Ureter (tissue), 1 donor: ENCODE measurements at places on chromosomes 4 and X.

GRCh38 chrX:29110041-29110440 lies 522.8 kb downstream of the IL1RAPL1 start:
- no peak for DNase-seq

GRCh38 chr4:144647095-144647561 lies 1.2 kb downstream of the HHIP start:
- no peak for DNase-seq

GRCh38 chr4:139704915-139705485 lies 39.4 kb downstream of the MGST2 start:
- DNase-seq = no peak

DNA sequence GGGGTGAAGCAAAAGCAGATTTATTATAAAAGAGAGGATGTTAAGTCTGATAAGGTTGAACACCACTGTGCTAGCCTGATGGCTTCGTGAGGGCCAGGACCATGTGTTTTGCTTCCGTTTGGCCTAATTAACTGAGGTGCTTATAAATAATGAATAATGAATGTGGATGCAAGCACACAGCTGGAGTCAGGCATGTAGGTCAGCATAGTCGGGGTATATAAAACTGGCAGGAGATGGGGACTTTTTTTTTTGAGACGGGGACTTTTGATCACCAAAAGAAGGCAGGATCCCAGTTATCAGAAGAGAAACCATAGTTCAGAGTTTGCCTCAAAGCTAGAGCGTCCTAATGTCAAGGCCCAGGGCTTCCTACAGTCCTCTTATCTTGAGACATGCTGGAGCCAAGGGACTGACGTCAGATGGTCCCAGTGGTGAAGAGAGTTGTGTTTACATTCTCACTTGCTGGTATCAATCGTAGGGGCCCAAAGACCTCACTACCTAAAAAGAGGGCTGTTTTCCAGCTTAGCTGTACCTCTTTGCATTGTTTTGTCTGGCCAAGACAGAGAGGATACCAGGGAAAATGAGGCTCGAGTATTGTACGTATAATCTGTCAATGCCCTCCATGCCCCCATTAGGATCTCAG lies 50.4 kb downstream of the RTL9 start:
- no peak for DNase-seq

GRCh38 chr4:72933029-72933428 lies 136.5 kb downstream of the COX18 start:
- no peak for DNase-seq

- no peak for DNase-seq
Measured at GRCh38 chr4:13922459-13922858, 294.9 kb upstream of the BOD1L1 start.

DNA sequence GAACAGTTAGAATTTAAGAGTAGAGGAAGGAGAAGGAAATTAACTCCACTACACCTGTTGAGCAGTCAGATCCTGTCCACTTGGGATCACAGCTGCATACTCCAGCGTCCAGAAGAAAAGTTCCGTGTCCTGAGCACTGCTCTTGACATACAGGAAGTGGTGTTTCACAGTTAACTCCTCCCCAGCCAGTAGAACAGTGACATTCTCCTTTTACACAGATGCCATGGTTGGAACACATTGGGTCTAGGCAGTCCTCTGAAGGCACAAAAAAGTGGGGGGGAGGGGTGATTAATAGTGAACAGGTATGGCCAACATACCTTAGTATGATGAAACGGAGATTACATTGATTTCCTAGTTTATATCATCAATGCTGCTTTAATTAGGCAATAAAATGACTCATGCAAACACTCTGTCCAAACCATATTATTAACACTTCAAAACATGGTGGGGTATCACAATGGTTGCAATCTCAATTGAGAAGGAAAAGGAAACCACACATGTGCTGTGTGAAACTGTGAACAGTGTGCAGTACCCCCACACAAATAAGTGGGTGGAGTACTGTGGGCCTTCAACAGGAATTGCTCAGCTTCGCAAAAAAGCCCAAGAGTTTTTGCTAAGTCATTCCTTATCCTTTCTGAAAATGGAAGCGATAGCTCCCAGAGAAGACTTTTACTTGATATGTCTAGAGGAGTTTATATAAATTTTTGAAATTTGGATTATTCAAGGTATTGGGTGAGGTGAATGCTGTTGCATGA lies 295.6 kb downstream of the SH2D1A start:
- no peak for DNase-seq

- DNase-seq = no peak
Measured at GRCh38 chrX:45719751-45720501, 519.2 kb upstream of the DIPK2B start.

DNA sequence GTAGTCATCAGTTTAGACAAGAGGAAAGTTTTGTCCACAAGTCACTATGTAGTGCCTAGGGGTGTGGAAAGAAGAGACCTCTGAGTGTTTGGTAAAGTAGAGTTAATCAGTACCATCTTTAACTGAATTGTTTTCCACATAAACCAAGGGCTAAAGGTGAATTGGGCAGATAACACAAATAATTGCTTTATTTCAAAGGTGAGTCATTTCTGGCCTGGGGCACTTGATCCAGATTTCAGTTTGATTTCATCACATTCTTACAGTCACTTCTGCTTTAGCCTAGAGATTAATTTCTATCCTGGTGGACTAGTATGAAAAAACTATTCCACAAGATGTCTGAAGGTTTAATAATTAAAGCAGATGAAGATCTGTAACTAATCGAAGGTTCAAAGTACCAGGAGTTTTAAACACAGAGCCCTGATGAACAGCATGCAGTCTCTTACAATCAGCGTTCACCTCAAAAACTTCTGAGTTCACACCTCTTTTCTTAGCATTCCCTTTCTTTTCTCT lies 74.5 kb upstream of the BOD1L1 start:
- DNase-seq = no peak

- no peak for DNase-seq
Measured at GRCh38 chr4:16721613-16722291, 176.7 kb downstream of the LDB2 start.

- peak; percentile 60 for DNase-seq
Measured at GRCh38 chr4:106315476-106315967, 487 bp downstream of the TBCK start.

DNA sequence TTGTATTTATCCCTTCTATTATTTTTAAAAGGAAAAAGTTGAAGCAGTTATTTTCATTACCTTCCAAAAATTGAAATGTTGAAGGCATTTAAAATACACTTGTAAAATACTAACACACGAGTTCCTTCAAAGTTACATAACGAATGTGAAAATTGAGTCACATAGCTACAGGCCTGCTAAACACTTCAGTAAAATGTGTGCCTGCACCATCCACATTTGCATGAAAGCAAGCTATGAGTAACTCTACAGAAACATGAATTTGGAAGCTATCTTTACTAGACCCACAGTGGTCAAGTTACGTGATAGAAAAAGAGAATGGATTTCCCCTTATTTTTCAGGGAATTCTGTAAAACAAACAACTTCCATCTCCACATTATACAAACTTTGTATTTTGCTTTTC lies 1148.8 kb upstream of the PCDH7 start:
- no peak for DNase-seq

GRCh38 chr4:127843704-127844600 lies 36.7 kb upstream of the PLK4 start:
- DNase-seq = no peak

DNA sequence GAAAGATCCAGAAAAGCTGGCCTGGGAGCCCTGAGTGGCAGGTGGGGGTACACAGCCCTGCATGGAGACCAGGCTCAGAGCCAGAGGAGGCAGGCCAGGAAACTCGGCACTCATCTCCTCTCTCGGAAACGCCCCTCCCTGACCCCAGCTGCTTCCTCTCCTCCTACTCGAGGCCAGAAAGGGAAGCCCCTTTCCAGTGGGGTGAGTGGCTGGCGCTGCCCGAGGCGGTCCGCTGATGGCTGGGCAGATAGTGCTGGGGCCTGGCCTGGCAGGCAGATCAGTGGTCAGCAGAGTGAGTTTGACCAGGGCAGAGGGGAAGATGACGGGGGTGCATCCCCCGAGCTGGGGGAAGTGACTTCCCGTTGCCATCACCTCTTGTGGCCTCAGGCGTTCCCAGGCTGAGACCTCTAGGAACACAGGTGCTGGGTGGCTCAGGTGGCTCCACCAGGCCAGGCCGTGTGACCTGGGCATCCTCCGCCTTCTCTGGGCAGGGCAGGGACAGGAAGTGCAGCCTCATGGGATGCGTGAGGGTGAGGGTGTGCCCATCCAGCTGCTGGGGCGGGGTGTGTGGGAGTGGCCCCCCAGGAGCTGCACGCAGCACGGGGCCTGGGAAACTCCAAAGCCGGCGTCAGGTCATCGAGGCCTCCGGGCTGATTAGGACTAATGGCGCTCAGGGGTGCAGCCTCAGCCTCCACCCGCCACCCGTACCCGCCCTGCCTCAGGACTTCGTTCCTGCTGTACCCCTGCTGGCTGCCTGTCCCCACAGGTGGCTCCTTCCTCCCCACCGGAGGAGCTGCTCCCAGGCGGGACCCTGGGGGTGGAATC lies 5.7 kb downstream of the SH3BP2 start:
- DNase-seq = peak; percentile 78

GRCh38 chr4:5960252-5960880 lies 57.9 kb downstream of the C4orf50 start:
- peak; percentile 29 for DNase-seq

DNA sequence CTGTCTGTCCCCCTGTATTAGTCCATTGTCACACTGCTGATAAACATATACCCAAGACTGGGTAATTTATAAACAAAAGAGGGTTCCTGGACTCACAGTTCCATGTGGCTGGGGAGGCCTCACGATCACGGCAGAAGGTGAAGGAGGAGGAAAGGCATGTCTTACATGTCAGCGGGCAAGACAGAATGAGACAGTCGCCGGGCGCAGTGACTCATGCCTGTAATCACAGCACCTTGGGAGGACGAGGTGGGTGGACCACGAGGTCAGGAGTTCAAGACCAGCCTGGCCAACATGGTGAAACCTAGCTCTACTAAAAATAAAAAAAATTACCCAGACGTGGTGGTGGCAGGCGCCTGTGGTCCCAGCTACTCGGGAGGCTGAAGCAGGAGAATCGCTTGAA lies 24.7 kb downstream of the IL3RA start:
- DNase-seq = no peak

DNA sequence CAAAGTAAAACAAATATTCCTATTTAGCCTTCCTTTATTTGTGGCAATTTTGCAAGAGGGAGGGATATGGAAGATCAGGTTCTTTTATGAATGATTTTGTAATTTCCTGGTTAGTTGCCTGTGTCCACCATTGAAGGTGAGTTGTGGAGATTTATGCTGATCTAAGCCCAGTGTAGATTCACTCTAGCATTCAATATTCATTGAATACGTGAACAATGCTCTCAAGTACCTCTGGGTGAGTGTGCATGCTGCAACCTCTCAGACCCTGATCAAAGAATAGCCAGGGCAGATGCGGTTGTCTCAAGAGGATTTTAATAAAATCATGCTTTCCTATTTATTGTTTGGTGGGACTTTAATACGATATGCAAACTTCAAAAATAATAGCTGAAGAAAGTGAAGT lies 628.4 kb downstream of the SPRY1 start:
- DNase-seq = no peak

DNA sequence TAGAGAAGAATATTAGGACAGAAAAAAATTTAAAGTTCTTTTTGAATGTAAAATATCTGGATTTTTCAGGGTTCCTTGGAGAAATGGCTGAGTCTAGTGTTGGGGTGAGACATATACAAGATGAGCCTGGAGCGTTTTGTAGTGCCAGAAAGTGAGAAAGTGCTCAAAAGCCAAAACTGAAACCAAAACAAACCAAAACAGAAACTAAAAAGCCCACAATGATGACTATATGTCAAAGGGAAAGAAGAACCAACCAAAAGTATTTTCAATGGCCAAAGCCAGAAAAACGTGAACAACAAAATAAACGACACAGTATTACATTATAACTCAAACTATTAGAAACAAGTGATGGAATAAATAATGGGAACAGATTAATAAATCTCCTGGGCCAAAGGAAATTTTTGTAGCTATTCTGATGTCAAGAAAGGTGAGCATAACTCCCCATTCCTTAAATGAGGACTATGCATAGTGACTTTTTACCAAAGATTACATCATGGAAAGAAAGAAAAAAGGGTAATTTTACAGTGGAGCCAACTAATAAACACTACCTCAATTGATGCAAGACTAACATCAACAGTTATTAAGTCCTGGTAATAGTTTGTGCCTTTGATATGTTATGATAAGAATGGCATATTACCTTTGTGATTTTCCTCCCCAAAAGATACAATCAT lies 1137.6 kb downstream of the C4orf33 start:
- no peak for DNase-seq

- DNase-seq = no peak
Measured at GRCh38 chr4:104489731-104490095, 5.0 kb downstream of the CXXC4 start.

DNA sequence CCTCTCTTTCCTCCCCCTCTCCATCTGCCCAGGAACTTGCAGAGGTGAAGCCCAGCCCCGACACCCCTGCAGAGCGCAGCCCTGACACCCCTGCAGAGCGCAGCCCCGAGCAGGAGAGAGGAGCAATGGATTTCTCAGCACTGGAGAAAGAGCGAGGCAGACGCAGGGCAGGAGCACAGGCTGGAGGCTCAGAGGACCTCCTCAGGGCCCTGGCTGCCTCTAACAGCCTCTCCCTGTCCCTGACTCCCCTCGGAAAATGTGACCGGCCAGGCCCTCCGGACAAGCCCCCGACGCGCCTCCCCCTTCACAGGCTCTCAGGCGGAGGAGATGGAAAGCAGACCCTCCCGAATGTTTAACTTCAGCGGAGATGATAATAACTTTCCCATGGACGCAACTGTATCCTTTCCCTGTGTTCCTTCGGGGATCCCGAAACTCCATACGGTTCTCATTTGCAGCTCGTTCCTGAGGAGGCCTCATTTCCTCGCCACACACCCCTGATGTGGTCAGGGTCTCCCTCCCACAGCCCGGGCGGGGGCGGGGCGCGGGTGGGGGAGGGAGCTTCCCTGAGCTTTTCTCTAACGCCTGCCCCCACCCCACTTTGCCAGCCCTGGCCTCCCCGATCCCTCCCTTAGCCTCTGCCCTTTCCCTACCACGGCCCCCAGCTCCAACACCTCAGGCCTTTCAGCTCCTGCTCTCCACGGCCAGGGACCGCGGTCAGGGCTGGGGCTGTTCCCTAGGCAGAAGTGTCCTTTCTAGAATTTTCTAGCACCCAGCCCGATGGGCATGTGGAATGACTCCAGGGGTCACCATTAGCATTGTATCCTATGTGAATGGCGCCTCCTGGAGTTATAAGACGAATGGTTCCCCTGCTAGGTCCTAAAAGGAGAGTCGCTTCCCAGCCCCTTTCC lies 201.1 kb upstream of the BCOR start:
- no peak for DNase-seq

DNA sequence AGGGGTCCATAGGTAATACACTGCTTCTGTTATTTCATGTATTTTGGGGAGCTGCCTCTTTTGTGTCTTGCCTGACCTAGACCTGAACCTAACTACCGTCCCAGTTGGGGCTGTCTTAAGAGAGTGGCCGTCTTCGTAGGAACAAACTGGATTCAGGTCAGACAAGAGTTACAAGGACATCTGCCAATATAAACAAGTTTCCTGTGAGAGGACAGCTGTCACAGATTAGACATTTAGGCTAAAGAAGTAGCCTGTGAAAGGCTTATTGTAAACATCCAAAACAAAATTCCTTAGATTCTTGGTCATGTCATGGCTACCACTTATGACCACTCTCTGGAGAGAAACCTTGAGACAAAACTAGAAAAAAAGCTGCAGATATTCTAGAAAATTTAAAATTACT lies 797.6 kb upstream of the AADAT start:
- no peak for DNase-seq
